ENCODE measurements at places on chromosomes 6 and 20. TPM values are rescaled to one million over a fixed set of nuclear protein-coding genes. Genes with fewer than 3 reads are reported as not detected.

ESF1 gene
- 8.3 TPM for total RNA-seq

DNMT3B gene
- total RNA-seq = 0.30 TPM

HCK gene
- 1.3 TPM for total RNA-seq

KDM1B gene
- 8.4 TPM for total RNA-seq

SAPCD1 gene
- total RNA-seq = 3.6 TPM

THBD gene
- 1.0 TPM for total RNA-seq

RGS19 gene
- total RNA-seq = 50.9 TPM

TGM3 gene
- not detected for total RNA-seq

LRP11 gene
- 1.8 TPM for total RNA-seq

CRISP3 gene
- total RNA-seq = not detected

CITED2 gene
- 170 TPM for total RNA-seq

KHDC1L gene
- total RNA-seq = not detected

PAX1 gene
- total RNA-seq = not detected

GRM1 gene
- not detected for total RNA-seq

ASXL1 gene
- total RNA-seq = 207 TPM

EDN3 gene
- 1.0 TPM for total RNA-seq

HLA-DOA gene
- 2.6 TPM for total RNA-seq

BPI gene
- not detected for total RNA-seq

TMEM217 gene
- 0.37 TPM for total RNA-seq

CLIC5 gene
- total RNA-seq = 7.2 TPM

OR12D3 gene
- not detected for total RNA-seq

EYS gene
- not detected for total RNA-seq

LY6G6F gene
- 29.1 TPM for total RNA-seq

TTK gene
- total RNA-seq = 1.2 TPM
